ENCODE measurements at places on chromosomes 2 and 18.

GRCh38 chr2:30860726-30861125 is 53.5 kb upstream of the CAPN13 start:
- no peak overlapping the region for H3K4me3 ChIP-seq
- H3K27me3 ChIP-seq, result no peaks in the 10 kb centered on the region

DNA sequence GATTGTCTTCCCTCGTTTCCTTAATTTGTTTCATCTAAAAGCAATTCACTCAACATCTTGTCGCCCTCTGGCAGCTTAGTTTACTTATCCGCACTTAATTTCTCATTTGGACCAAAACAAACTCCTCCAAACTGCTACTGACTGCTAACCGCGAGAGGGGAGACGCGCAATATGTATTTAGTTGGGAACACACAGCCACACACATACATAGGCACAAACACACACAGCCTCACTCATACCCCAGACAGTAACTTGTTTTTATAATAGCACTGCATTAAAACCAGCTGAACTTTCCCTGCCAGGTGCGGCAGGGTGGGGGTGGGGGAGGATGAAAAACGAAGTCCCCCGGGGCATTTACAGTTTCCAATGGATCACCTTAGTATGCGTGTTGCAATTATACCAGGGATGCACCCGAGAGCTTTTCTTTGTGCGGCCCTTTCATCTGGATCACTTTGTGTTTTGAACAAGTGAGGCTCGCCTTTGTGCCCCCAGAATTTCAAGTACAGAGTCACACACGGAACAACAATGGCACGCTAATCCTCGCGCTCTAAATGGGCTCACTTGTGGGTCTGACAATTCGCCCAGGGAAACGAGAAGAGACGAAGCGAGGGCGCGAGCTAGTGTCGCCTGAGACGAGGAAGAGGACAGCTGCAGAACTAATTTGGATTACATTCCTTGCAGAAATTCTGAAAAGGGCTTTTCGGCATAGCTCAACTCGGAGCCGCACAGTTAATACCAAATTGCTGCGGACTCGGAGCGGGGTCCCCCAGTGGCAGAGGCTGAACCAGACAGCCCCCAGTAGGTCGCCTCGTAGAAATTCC is 2.4 kb downstream of the ERBB4 start:
- H3K4me1 ChIP-seq, result peaks cover 16% of the 10 kb centered on the region
- H3K4me3 ChIP-seq, result no peak overlapping the region
- no peak overlapping the region for H3K27ac ChIP-seq
- peaks cover 6% of the 10 kb centered on the region for H3K27me3 ChIP-seq
- DNase-seq, result peak; percentile 3
- no peaks in the 10 kb centered on the region for H3K36me3 ChIP-seq

GRCh38 chr2:70706026-70706795 is 61.8 kb downstream of the ADD2 start:
- no peaks in the 10 kb centered on the region for H3K4me1 ChIP-seq
- no peaks in the 10 kb centered on the region for H3K27me3 ChIP-seq
- no peak for DNase-seq
- no peak overlapping the region for H3K4me3 ChIP-seq
- no peak overlapping the region for H3K27ac ChIP-seq
- H3K36me3 ChIP-seq, result no peaks in the 10 kb centered on the region

- no peak overlapping the region for H3K27ac ChIP-seq
- no peaks in the 10 kb centered on the region for H3K4me1 ChIP-seq
- H3K36me3 ChIP-seq, result no peaks in the 10 kb centered on the region
Observed at GRCh38 chr2:49032126-49032525, 122.2 kb downstream of the FSHR start.

GRCh38 chr2:25692143-25692542 is 18.8 kb upstream of the DTNB start:
- H3K4me1 ChIP-seq, result peaks cover 9% of the 10 kb centered on the region
- H3K36me3 ChIP-seq, result no peaks in the 10 kb centered on the region
- no peak overlapping the region for H3K27ac ChIP-seq

DNA sequence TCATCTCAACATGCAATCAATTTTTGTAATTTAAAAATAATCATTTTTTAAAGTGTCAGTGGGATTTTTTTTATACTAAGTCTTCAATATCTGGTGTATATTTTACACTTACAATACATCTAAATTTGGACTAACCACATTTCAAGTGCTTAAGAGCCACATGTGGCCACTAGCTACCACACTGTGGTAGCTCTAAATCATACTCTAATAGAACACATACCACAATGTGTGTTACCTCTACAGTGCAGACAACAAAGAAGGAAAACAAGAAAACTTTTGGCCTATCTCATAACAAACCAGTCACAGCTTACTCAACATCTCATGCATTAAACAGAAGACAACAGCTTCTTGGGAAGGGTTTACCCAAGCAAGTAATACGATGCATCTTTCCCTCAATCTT is 24.5 kb downstream of the PIAS2 start:
- no peak overlapping the region for H3K4me3 ChIP-seq
- H3K27ac ChIP-seq, result peak overlapping the region; percentile 70
- DNase-seq, result no peak
- H3K36me3 ChIP-seq, result 0 out of 2 replicates have a peak, but pooled peaks cover 3% of the 10 kb centered on the region
- H3K27me3 ChIP-seq, result no peaks in the 10 kb centered on the region
